Activated CD4-positive, alpha-beta T cell treated with anti-CD3 and anti-CD28 coated beads, Interleukin-2, amount 10 ng/mL, durations not matched to agents 24 days and 14 days (primary cell): ENCODE measurements at places on chromosomes 4 and X.
A peak's percentile ranks its signal among the peaks of the same experiment; 100 is the strongest.

DNA sequence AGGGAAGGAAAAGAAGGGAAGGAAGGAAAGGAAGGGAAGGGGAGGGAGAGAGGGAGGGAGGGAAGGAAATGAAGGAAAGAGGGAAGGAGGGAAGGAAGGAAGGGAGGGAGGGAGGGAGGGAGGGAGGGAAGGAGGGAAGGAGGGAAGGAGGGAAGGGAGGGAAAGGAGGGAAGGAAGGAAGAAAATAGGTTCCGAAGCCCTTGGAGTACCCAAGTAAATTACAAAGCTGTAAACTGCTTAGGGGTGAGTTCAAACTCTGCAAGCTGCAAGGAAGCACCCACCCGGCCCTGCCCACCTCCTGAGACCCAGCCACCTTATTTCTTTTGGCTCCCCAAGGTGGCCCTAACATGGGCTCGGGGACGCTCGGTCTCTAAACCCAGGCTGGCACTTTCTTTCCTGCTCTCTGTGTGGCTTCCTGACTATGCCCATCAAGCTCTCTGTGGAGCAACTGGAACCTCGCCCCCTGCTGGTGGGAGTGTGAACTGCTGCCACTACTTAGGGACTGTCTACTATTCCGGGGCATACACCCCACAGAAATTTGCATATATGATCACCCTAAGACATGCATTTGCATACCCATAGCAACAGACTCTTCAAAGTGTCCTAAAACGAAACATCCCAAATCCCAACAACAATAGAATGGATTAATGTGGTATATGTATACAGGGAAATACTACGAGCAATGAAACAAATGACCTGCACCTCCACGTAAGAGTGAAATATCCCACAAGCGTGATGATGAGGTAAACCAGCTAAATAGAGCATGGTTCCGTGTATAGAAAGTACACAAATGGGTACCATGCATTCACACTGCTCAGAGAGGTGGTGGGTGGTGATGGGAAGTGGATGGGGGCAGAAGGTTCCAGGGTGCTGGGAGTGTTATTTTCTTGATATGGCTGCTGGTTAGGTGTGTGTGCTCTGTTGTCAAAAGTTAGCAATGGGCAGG is 151.7 kb upstream of the TBL1X start:
- no peaks in the 10 kb centered on the region for H3K27me3 ChIP-seq
- no peak overlapping the region for H3K4me3 ChIP-seq
- peaks cover 10% of the 10 kb centered on the region for H3K4me1 ChIP-seq
- peak; percentile 84 for DNase-seq
- H3K36me3 ChIP-seq, result no peaks in the 10 kb centered on the region

GRCh38 chrX:17718649-17719165 is 18.6 kb upstream of the SCML1 start:
- no peak overlapping the region for H3K4me3 ChIP-seq
- H3K27me3 ChIP-seq, result peaks cover 3% of the 10 kb centered on the region
- DNase-seq, result no peak
- peaks cover 3% of the 10 kb centered on the region for H3K36me3 ChIP-seq

GRCh38 chrX:23720117-23720677 is 22.9 kb downstream of the ACOT9 start:
- no peak overlapping the region for H3K4me3 ChIP-seq
- peaks cover under 1% of the 10 kb centered on the region for H3K4me1 ChIP-seq
- H3K36me3 ChIP-seq, result peaks cover 31% of the 10 kb centered on the region
- no peaks in the 10 kb centered on the region for H3K27me3 ChIP-seq
- H3K27ac ChIP-seq, result no peak overlapping the region

DNA sequence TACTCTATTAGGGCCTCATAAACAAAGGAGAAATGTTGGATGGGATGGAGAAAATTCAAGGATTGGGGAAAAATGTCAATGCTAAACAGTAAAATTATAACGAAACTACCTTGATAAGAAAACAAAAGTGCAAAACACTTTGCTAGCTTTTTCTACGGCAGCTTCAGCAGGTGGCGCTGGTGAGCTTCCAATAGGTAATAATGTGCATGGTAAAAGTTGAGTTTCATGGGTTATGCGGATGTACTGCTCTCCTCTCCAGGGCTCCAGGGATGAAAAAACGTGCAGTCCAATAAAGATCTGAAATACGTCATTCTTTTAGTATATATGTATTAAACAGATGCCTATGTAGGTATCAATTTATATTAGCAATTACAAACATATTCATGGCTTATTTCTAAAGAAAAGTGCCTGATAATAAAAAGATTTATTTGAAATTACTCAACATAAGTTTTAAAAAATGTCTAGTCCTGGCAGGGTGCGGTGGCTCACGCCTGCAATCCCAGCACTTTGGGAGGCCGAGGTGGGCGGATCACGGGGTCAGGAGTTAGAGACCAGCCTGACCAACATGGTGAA is 239.6 kb downstream of the GRXCR1 start:
- no peaks in the 10 kb centered on the region for H3K4me1 ChIP-seq
- no peak overlapping the region for H3K4me3 ChIP-seq
- no peaks in the 10 kb centered on the region for H3K27me3 ChIP-seq
- no peak overlapping the region for H3K27ac ChIP-seq

DNA sequence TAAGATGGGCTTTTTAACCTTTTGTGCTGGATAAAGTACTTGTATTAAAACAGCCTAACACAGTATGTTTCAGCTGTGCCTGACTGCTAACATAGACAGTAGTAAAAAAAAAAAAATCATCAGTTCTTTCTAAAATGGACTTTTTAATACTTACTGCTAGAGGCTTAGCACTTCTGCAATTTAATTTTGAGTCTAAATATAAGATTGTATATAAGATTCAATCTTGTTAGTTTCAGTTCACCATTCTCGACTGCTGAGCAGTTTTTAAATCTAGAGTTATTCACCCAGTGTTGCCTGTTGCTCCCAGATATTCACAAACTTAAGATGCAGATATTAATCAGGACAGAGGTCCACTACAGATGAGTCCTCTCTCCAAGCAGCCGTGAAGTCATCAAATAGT is 6.8 kb downstream of the PLA2G12A start:
- H3K36me3 ChIP-seq, result peaks cover 10% of the 10 kb centered on the region
- peaks cover 5% of the 10 kb centered on the region for H3K4me1 ChIP-seq
- H3K27ac ChIP-seq, result no peak overlapping the region
- H3K27me3 ChIP-seq, result no peaks in the 10 kb centered on the region

DNA sequence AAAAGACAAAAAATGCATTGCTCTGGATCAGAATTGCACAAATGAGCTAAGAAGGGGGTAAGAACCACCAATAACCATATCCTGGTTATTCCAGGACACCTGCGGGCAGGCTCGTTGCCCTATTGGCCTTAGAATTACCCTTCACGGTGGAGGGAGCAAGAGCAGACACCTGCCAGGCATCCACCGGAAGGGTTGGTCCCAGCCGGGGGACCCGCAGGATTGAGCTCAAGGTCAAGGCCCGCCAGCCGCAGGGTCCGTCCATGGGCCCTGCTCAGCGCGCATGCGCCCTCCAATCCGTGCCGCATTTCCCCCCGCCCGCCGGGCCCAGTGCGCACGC is 575 bp downstream of the SLC25A6 start:
- H3K4me3 ChIP-seq, result peak overlapping the region; percentile 97
- no peaks in the 10 kb centered on the region for H3K27me3 ChIP-seq
- peaks cover 36% of the 10 kb centered on the region for H3K4me1 ChIP-seq
- H3K27ac ChIP-seq, result peak overlapping the region; percentile 98
- peak; percentile 99 for DNase-seq
